Fibroblast of villous mesenchyme (primary cell): ENCODE measurements at places on chromosomes 5 and 9. TPM values are rescaled to one million over a fixed set of nuclear protein-coding genes. Genes with fewer than 3 reads are reported as not detected.

- no peak for DNase-seq
Measured at GRCh38 chr5:16750445-16750844, 133.6 kb upstream of the RETREG1 start.

DNA sequence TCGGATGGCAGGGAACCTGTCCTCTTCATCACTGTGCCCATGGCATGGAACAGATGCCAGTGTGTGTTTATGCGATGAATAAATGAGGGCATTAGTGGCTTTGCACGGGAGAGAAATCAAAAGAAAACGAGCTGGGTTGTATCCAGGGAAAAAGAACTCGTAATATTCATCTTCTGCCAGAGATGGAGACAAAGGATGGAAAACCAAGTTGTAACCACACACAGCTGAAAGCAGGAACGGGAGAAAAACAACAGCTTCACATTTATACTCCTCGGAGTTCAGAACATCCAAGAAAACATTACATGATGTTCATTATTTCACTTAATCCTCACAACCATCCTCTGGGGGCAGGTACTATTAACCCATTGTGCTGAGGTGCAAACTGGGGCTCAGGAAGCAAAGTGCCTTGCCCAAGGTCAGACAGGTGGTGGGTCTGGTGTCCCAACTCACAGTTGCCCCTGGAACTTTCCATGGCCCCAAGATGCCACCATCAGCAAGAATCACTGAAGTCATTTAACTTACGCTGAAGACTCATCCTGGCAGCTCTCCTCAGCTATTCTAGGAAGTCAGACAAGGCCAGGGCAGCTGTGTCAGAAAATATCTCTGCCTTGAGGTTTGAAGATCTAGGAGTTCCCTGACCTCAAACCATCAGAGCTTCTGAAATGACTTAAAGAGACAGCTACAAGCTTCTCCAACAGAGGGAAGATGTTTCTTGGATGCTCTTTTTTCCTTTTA lies 250.4 kb downstream of the NSG2 start:
- no peak for DNase-seq

FREM1 gene
- total RNA-seq = 0.32 and 0.86 TPM in 2 replicates

- peak; percentile 75 for DNase-seq
Measured at GRCh38 chr5:138748630-138749081, 4.6 kb upstream of the CTNNA1 start.

- peak; percentile 99 for DNase-seq
Measured at GRCh38 chr9:128098297-128099230, 29.0 kb downstream of the PTGES2 start.

DNA sequence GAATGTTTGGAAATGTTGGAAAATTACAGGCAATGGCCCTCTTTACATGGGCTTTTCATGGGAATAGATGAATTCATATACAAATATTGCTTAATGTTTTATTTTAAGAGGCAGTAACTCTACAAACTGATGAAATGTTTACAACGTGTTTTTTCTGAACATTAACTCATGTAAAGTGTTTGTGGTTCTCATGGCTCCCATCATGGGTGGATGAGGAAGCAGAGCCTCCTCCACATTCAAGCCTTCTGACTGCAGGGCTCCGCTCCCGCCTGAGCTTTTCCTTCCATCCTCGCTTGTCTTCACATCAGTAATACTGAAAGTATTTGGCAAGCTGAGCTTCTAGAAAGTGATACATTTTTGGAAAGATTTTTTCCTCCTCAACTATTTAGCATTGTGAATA lies 204.2 kb downstream of the ARHGAP26 start:
- peak; percentile 21 for DNase-seq

- DNase-seq = peak; percentile 77
Measured at GRCh38 chr5:129094924-129095899, 663 bp downstream of the ISOC1 start.

NUTM2F gene
- not detected in 2 replicates for total RNA-seq

- DNase-seq = no peak
Measured at GRCh38 chr9:470552-471194, 256.0 kb downstream of the DOCK8 start.

DNA sequence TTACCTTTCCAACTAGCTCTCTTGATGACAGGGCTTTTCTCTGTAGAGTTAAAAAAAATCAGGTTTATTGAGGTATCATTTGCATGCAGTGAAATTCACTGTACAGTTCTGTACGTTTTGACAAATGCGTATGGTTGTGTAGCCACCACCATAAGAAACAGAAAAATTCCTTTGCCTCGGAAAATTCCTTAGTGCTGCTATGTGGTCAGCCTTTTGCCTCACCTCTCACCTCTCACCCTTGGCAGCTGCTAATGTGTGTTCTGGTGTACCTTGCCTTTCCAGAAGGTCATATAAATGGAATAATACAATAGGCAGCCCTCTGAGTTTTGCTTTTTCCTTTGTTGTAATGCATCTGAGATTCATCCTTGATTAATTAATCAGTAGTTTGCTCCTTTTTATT lies 28.4 kb downstream of the PCSK5 start:
- DNase-seq = no peak

DTWD2 gene
- 10.6 and 10.8 TPM in 2 replicates for total RNA-seq

DNA sequence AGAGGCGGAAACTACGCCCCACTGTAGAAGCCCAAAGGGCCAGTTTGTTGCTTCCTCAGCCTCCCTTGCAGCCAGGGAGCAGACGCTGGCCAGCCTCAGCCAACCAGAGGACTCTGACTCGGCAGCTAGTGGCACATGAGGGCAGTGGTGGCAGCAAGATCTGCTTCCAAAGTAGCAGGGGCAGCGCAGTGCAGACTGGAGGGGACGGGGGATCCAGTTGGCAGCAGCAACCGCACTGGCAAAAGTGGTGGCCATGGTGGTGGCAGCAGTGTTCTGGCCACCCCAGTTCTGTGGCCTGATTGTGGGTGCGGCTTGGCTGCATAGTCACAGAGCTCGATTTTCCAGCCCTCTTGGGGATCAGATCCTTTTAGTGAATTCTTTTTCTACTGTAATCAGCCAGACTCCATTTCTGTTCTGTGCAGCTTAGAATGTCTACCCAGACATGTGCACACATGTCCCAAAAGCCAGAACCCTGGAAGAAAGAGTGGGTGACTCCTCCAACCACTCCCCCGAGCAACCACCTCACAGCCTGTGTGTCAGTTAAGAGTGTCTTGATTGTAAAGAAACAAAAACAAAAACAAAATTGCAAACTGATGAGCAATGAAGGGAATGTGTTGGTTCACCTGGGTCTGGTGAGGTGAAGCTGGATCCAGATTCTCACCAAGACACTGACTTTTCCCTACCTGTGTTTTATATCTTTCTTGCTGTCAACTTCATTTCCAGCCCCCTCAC lies 11.0 kb upstream of the ZBTB43 start:
- DNase-seq = no peak

GRCh38 chr9:70043689-70044489 lies at the start of gene MAMDC2:
Gene MAMDC2, plus strand, starts transcription at chr9:70043848. Its CDS starts 350 bp downstream, at chr9:70044198.
- DNase-seq = peak; percentile 38

GRCh38 chr9:98219364-98219716 lies 26.9 kb upstream of the CORO2A start:
- no peak for DNase-seq

DNA sequence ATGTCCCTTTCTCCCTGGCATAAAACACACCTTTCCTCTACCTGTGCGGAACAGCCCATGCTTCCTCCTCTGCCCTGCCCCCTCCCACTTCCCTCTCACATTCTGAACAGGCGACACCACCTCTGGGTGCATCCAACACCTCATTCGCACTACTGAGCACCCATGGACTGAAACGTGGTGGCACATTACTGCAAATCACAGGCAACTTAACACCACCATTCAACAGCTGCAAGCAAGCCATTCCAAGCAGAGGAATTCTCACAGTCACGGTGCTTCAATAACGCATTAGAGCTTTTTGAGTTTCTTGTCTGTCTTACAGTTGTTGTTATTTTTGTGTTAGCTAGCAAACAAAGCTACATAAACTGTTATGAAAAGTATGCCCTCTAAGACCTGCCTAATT lies 298.2 kb upstream of the TAS2R1 start:
- DNase-seq = no peak

DNA sequence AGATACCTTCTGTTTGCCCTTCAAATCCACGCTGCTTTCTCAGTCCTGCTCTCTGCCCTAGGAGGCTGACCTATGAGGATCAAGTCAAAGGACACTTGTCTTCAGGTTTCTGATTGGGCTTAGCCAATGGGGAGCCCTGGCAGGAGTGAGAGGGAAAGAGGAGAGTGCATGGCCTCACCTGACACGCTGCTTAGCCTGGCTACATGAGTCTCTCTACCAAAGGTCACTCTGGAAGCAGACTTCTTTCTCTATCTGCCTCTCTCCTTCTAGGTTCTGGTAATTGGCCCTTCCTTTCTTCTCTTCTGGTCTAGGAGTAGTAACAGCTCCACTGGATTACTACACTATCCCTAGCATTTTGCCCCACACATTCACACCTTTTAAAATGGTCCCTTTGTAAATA lies 13.1 kb downstream of the ARSB start:
- DNase-seq = no peak

GRCh38 chr5:32193591-32193990 lies 19.5 kb upstream of the GOLPH3 start:
- peak; percentile 82 for DNase-seq

TENT4A gene
- total RNA-seq = 20.0 and 23.3 TPM in 2 replicates

- DNase-seq = peak; percentile 98
Measured at GRCh38 chr5:61409568-61409967, 77.5 kb downstream of the ZSWIM6 start.

RASGEF1C gene
- not detected in 2 replicates for total RNA-seq
